ENCODE measurements at places on chromosomes 4 and X. TPM values are rescaled to one million over a fixed set of nuclear protein-coding genes. Genes with fewer than 3 reads are reported as not detected.

DNA sequence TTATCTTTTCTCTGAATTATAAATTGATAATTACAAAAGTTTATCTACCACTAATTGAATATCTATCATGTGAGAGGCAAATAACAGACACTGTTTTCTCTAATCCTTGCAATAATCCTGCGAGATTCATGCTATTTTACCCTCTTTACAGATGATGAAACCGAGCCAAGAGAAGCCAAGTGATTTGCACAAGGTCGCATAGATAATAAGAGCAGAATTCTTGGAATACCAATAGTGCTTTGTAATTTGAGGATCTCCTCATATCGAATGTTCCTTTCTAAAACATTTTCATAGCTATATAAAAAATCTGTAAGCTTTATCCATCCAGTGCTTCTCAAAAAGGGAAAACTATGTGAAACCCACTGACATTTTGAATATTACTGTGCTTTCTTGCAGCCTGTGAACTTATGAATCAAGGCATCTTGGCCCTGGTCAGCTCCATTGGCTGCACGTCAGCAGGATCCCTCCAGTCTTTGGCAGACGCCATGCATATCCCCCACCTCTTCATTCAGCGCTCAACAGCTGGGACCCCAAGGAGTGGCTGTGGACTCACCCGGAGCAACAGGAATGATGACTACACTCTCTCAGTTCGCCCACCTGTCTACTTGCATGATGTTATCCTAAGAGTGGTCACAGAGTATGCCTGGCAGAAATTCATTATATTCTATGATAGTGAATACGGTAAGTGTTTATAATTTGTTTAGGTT, 743.8 kb upstream of the ATOH1 start:
- no peak for DNase-seq

GRCh38 chrX:40152173-40152711, 54.5 kb upstream of the BCOR start:
- no peak for DNase-seq

DNA sequence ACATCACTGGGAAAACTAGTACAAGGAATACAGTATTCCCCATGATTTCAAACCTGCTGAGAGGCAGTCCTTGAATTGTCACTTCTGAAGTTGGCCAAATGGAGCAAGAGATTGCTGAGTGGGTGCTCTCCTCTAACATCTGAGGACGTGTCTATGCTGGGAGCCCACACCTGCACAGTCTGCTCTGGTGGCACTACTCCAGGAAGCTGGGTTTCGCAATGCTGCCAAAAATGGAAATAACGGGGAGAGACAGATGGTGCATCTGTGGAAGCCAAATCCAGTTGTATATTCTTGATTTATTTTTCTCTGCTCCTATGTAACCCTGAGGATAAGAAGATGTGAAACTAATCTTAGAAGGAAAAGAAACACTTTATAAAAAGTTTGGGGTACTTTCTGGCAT, 240.1 kb upstream of the CTSO start:
- DNase-seq = no peak

DNA sequence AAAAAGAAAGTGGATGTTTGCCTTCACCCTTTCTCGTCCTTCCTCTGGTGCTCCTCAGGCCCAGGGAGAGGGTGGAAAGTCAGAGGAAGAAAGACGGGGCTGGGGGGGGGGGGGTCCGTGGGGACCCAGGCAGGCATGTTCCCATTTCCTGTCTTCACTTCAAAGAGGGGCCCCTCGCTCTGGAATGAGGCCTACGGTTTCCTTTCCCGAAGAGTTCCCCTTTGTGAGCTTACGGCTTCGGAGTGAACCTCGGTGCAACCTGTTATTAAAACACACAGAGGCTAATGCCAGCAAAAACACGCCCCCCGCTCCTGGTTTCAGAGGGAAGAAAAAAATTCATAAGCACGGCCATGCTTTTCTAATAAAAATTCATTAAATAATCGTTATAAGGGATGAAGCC, 40.1 kb downstream of the SHOX start:
- no peak for DNase-seq

DNA sequence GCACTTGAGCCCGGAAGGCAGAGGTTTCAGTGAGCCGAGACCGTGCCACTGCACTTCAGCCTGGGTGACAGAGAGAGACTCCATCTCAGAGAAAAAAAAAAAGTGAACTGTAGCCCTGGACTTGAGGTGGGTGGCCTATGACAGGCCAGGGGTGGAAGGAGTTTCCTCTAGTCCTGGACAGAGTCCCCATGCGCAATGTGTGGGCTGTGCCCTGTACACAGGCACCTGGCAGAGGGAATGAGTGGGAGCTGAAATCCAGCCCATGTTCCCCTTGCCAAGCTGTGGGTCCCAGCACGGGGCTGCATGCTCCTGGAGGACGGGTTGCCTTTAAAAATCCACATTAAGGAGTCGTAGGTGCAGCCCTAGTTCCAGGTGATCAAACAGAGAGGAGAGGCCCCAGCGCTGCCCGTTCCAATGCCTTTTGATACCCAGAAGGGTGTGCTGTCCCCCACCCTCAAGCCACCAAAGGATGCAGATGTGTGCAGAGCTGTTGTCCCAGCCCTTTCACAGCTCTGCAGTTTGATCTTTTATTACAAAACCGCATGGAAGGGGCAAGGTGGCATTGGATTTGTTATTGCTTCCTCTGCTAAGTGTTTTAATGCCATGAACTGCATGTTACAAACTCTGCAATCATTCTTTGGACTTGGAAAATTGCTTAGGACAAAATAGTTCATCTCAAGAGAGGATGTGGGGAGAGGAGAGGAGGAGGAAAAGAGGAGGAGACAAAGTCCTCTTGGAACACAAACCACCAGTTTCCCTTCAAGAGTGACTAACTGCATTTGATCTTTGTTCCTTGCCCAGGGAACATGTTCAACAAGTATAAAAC, 38.0 kb upstream of the PDK3 start:
- DNase-seq = peak; percentile 43

- DNase-seq = no peak
These were observed 4.8 kb upstream of the TMPRSS11B start for GRCh38 chr4:68250151-68250930.

DNA sequence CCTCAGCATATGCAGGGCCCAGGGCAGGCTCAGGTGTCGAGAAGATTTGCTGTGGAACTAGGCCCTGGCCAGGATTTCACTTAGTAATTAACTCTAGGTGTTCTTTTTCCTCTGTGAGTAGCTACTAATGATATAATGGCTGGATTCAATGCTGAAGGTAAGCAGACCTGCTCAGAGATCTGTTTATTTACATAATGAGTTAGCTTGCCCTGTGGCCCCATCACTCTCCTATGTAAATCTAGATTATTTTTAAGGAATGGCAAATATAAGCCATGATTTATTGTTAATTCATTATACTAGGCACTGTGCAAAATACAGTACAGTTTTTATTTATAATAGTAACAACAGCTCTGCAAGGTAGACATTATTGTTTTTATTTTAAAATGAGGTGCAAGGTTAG, 117.2 kb downstream of the IRF2 start:
- DNase-seq = no peak

DNA sequence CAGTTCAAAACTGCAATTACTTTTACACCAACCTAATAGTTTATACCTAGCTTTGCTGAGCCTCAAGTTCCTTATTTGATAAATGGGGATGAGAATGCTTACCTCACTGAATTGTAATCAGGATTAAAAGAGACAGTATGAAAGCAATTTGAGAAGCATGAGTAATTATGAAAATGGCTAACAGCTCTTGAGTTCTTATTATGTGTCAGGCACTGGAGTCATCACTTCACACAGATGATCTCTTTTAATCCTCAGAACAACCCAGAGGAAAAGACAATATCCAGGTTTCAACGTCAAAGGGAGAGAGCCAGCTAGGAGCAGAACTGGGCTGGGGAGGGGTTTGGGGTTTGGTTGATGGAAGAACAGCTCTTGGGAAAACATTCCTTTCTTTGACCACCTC, 221.0 kb upstream of the NWD2 start:
- no peak for DNase-seq

DNA sequence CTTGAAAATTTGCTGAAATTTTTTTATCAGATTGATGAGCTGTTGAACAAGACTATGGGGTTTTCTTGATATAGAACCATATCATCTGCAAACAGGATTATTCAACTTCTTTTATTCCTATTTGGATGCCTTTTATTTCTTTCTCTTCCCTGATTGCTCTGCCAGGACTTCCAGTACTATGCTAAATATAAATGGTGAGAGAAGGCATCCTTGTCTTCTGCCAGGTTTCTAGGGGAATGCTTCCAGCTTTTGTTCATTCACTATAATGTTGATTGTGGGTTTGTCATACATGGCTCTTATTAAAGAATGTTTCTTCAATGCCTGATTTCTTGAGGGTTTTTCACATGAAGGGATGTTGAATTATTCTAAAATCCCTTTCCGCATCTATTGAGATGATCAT, 1139.5 kb downstream of the FAM133A start:
- no peak for DNase-seq

- DNase-seq = no peak
These were observed 80.5 kb downstream of the ABLIM2 start for GRCh38 chr4:8078109-8078494.

DNA sequence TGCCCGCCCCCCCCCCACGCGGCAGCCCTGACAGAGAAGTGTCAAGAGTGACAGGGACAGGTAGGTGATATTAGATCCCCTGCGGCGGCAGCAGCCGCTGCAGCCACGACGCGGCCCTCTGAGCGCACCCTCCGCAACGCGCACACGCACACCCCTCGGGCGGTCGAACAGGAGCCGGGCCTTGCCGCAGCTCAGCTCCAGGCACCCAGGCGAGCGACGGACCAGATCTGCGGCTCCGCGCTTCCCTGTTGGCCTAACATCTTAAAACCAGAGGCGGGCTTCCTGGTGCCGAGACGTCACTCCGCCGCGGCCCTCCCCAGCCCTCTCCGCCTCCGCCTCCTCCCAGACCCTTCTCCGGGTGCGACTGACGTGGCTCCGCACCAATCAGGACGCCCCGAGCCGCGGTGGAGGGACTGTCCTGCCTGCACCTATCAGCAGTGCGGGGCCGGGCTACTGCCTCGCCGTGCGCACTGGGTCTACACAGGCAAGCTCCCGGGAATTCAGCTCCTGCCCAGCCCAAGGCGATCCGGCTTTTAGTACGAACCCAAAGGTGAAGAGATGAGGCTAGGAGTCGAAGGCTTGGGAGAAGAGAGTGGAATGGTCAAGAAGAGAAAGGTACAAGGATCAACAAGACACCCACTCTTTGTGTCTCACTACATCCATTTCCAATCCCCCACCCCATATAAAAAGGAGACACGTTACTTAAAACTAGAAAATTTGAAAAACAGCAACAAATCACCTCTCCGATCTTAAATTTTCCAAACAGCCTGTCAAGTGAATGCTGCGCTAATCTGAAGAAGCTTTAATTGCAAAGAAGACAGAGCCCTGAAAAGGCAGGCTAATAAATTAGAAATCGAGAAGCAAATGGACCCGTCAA, at the start of gene PITX2:
Gene PITX2 (minus strand): TSS at position 237 of the 877 bp plus-strand sequence. CDS start 617 bp downstream, outside the sequence.
- peak; percentile 98 for DNase-seq

GRCh38 chrX:47877327-47877726, 40.6 kb downstream of the ZNF81 start:
- no peak for DNase-seq

DNA sequence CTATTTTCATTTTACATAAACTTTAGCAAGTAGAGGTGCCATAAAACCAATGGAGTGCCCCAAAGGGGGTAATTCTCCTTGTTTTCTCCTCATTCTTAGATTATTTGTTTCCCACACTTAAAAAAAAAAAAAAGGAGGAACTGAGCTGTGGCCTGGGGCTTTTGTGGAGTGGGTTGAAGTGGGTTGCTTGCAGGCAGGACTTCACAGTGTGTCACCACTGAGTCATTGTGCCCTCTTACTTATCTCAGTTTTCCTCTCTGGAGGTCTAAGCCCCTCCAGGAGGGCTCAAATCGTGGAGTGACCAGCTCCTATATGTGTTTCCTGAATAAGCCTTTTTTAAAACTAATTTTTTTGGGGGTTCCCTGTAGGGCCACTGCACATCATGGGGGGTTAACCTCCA, 69.0 kb downstream of the SLC16A2 start:
- no peak for DNase-seq

DNA sequence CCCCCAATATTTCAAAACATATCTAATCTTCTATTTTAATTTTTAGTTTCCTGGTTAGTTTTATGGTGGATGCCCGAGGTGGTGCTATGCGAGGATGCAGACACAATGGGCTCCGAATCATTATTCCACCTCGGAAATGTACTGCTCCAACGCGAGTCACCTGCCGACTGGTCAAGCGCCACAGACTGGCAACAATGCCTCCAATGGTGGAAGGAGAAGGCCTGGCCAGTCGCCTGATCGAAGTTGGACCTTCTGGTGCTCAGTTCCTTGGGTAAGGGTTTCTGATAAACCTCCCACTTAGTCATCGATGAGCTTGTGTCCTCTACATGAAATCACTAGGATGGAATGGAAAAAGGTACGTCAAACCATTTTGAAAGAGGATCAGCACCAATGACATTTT, 280.7 kb downstream of the ANK2 start:
- no peak for DNase-seq

DNA sequence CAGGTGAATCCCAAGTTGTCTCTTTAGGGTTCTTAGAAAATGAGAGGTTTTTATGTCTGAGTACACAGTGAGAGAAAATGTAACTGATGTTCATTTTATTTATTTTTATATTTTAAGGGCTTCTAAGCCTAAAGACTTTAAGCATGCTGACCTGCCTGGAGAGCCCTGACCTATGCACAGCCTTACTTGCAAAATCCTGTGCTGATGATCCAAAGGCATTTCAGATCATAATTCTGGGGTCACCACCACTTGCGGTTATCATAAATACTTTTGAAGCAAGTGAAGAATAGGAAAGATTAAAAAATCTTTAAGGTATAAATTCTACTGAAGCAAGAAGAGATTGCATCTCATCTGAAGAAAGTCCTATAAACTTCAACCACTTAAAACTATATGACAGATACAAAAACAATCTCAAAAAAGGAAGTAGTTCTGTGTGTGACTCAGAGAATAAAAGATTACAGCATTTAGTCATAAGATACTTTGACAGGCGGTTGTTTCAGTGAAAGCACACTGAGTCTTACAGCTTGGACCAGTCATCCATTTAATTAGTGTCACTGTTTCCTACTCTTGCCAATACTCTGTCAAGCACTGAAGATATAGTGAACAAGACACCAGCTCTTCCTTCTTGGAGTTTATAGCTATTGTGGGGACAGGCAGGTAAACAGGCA, 245.2 kb upstream of the DIPK2B start:
- DNase-seq = peak; percentile 18

DNA sequence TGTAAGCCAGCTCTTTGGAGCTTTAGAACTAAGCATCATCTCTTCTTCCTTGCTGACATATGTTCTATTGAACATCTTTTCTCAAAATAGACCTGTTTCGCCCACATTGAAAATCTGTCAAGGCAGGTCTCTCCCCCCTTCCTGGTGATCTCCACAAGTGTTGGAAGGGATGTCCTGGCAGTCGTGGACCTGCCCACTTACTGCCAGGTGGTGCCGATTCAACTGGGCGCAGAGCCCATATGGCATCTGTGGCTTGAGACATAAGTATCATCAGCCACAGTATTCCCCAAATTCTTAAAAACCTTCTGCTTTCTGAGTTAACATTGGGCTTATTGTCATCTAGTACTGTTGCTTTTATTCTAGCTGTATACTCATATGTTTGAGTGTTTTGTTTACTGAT, 969.3 kb upstream of the FTHL17 start:
- no peak for DNase-seq

The CCNA2 gene
- total RNA-seq = 15.3 TPM

The PCDH18 gene
- total RNA-seq = 70.9 TPM

The PCYT1B gene
- 17.1 TPM for total RNA-seq

The PAGE1 gene
- total RNA-seq = not detected

The FREM3 gene
- total RNA-seq = 0.23 TPM
